ENCODE measurements at places on chromosomes 11 and 22. TPM values are rescaled to one million over a fixed set of nuclear protein-coding genes. Genes with fewer than 3 reads are reported as not detected.

SLC22A8 gene
- total RNA-seq: not detected

GRCh38 chr11:95915051-95915450 is 8.9 kb downstream of the MTMR2 start:
- DNase-seq: no peak

STK33 gene
- total RNA-seq: 9.3 TPM

PANX2 gene
- 0.59 TPM for total RNA-seq

OR51A4 gene
- not detected for total RNA-seq

VPREB1 gene
- not detected for total RNA-seq

OR2AG2 gene
- total RNA-seq: not detected

GRCh38 chr11:93020248-93021046 is 51.0 kb downstream of the MTNR1B start:
- DNase-seq: no peak

GRCh38 chr11:132126973-132127899 is 756.8 kb downstream of the NTM start:
- no peak for DNase-seq

GRCh38 chr11:113384551-113384950 is 3.0 kb upstream of the ANKK1 start:
- no peak for DNase-seq

DNA sequence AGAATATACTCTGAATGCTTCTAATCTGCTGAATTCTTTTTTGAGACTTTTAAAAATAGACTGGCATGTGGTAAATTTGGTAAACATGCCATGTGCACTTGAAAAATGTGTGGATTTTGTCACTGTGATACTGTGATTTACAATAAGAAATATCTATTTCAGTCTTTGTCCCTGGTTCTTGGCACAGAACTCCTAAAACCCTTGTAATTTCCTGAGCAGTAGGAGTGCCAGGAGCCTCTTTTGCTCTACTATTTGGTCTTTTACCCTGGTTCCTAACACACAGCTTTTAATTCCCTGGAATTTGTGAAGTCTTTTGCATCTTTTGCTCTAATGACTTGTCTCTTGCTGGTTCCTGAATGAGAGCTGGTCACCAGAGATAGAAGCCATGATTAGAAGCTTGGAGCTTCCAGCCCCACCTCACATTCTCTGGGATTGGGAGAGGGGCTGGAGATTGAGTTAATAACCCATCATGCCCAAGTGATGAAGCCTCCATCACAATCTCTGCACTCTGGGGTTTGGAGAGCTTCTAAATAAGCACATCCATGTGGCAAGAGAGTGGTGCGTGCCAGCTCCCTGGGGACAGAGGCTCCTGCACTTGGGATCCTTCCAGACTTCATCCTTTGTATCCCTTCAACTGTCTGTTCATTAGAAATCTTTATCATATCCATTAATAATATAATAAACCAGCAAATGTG is 27.2 kb upstream of the SYT13 start:
- DNase-seq: no peak

ZFP91 gene
- 51.2 TPM for total RNA-seq

DNA sequence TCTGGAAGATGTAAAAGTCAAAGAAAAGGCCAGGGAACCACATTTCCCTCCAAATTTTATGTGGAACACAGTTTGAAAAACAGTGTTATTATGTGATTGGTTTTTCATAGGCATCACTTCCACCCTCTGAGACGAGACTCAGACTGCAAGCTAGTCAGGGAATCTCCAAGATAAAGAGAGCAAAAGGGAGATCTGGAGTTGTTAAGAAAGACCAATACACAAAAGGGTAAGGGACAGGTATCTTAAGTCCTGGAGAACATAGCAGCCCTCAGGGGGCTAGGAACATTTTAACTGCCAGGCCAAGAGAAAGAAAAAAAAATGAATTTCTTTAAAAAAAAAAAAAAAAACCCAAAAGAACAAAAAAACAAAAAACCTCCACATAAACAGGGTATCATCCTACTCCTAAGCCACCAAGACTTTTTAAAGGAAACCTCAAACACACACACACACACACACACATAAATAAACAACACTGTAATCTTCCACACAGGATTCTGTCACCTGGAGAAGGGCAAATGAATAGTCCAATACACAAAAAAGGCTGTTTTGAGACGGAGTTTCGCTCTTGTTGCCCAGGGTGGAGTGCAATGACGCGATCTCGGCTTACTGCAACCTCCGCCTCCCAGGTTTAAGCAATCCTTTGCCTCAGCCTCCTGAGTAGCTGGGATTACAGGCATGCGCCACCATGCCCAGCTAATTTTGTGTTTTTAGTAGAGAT is 44.5 kb downstream of the CELF1 start:
- no peak for DNase-seq

GRCh38 chr11:24181395-24182047 is 315.3 kb upstream of the LUZP2 start:
- no peak for DNase-seq

DNA sequence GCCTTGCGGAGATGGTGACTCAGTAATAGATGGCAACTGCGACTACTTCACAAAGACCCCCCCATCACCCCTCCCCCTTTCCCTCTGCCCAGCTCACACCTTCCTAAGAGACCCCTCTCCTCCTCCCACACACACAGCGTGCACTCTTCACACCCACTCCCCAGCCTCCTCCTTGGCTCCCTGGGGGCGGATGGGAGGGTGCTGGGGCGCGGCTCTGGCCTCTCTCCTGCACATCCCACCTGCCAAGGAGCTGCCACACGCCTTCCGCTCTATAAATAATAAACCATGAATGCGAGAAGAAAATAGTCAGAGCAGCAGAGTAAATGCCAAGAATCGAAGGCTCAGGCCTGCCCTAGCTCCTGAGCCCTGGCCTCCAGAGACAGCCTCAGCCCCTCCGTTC is 4.5 kb downstream of the P2RX3 start:
- no peak for DNase-seq

- no peak for DNase-seq
These were observed 3.7 kb downstream of the ADAMTS15 start for GRCh38 chr11:130452176-130452575.

DNA sequence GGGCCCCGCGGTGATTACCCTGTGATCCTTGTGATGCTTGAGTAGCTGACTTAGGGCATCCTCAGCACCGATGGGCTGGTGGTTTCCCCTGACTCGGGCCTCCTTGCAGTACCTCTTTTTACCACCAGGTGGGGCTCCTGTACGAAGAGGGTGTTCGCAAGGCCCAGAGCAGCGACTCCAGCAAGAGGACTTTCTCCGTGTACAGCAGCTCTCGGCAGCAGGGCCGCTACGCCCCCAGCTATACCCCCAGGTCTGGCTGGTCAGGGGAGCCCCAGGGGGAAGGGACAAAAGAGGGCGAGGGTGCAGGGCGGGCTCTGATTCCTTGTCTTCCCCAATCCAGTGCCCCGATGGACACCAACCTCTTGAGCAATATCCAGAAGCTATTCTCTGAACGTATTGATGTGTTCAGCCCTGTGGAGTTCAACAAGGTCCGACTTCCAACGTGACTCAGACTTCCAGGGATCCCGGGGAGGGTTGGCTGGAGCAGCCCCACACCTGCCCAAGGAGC is 1.3 kb upstream of the TM7SF2 start:
- DNase-seq: peak; percentile 95

GRCh38 chr11:119844808-119845207 is 115.8 kb upstream of the NECTIN1 start:
- DNase-seq: no peak

- DNase-seq: no peak
These were observed 307.8 kb downstream of the MN1 start for GRCh38 chr22:27493796-27494195.

DNA sequence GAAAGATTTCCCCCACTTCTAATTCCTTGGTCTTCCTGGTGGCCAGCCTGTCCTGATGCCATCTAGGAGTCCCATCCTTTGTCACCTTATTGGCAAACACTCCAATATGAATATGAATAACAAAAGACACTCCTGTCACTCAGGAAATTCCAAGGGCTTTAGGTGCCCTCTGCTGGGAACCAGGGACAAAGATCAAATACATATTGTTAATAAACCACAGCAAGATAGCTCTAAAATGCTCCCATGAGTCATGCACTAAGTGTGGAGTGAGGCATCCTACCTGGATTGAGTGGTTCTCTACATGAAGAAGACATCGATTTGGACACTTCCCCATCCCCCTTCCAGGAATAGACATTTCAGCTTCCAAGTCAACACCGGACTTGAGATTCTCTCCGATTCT is 823.6 kb downstream of the TBC1D22A start:
- no peak for DNase-seq

TMPRSS4 gene
- not detected for total RNA-seq

SSTR3 gene
- total RNA-seq: 0.24 TPM

DNA sequence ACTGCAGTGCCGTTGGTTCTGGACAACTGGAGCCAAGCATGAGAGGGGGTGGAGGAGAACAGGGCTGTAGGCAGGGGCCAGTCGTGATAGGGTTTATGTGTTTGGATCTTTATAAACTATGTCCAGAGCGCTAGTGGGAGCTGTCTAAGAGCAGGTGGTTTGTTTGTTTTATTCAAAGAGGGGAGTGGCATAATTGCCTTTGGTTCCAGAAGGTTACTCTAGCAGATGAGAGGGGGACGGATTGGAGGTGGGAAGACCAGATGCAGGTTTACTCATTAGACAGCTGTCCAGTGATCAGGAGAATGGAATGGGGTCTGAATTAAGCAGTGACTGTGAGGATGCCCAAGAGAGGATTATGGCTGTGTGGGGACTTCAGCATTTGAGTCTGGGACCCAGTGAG is 109.3 kb upstream of the TBCEL start:
- no peak for DNase-seq

OR10A4 gene
- not detected for total RNA-seq

GRCh38 chr11:134399293-134399654 is 12.8 kb downstream of the B3GAT1 start:
- DNase-seq: no peak

GRCh38 chr11:61009392-61010275 is 38.2 kb downstream of the CD6 start:
- no peak for DNase-seq

- no peak for DNase-seq
These were observed 49.6 kb upstream of the ALKBH3 start for GRCh38 chr11:43830928-43831440.

DNA sequence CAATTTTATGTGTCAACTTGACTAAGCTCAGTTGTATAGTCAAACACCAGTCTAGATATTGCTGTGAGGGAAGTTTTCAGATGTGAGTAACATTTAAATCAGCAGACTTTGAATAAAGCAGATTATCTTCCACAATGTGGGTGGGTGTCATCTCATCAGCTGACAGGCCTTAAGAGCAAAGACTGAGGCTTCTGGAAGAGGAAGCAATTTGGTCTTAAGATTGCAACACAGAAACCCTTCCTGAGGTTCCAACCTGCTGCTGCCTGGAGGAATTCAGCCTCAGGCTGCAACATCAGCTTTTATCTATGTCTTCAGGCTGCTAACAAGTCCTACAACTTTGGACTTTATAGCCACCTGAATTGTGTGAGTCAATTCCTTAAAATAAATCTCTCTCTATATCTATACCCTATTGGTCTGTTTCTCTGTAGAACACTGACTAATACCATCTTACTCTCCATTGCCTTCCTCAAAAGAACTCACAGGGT is 277.2 kb upstream of the PLET1 start:
- DNase-seq: no peak

DNA sequence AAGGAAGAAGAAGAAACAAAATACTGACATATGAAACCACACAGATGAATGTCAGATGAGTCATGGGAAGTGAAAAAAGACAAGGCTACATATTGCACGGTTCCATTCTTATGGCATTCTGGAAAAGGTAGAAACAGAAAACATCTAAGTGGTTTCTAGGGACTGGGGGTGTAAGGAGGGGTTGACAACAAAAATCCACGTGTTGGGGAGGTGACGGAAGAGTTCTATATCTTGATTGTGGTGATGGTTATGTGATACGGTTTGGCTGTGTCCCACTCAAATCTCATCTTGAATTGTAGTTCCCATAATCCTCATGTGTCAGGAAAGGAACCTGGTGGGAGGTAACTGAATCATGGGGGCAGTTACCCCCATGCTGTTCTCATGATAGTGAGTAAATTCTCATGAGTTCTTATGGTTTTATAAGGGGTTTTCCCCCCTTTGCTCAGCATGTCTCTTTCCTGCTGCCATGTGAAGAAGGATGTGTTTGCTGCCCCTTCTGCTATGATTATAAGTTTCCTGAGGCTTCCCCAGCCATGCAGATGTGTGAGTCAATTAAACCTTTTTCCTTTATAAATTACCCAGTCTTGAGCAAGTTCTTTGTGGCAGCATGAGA is 6.4 kb upstream of the ARFGAP3 start:
- DNase-seq: peak; percentile 60

DNA sequence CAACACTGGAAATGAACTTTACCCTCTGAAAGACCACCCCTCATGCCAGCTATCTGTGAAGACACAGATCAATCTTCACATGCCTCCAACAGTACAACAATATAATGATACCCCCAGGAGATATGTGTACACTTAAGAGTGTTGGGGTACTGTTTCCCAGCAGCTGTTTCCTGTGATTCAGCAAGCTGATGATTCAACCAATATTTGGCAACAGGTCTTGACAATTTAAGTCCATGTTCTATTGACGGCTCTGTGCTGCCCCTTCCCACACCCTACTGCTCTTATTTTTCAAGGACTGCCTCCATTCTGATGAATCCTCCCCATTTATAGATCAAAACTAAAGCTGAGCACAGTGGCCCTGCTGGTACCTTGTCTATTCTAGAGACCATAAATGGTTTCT is 6.6 kb downstream of the SNX19 start:
- DNase-seq: no peak

SERPIND1 gene
- not detected for total RNA-seq

PKP3 gene
- not detected for total RNA-seq

FBLN1 gene
- not detected for total RNA-seq

DNA sequence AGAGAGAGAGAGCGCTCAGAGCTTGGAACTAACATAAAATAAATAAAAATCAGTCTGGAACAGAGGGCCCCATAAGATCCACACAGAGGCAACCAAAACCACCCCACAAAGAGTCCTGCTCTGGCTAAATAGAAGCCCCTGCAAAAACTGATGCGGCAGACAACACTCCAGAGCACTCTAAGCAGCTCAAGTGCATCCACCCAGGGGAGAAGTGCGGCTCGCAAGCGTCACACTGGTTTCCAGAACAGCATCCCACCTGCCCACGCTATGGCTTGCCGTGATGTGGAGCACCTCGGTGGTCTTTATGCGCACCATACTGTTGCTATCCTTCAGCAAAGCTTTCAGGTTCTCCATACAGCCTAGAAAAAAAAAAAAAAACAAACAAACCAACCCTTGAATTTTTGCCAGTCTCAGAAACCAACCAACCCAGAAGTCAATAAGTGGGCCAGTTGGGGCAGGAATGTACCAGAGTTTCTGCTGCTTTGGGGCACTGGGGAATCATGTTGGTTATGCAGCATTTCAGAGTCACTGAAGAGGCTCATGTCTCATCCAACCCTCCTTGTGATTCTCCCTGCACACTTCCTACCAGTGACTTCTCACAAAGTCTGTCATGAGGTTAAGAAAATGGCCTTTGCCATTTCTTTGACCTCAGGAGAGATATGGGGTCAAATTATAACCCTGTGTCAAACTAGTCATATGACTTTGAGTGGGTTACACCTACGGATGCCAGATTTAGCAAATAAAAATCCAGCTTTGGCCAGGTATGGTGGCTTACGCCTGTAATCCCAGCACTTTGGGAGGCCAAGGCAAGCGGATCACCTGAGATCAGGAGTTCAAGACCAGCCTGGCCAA is 3.0 kb downstream of the RSPH14 start:
- DNase-seq: no peak

Measured in B cell (primary cell).